Activated CD4-positive, alpha-beta T cell treated with anti-CD3 and anti-CD28 coated beads, Interleukin-10, Interleukin-2, amounts not matched to agents 100 ng/mL and 50 ng/mL, durations not matched to agents 16 hours and 8 hours (primary cell): ENCODE measurements at places on chromosomes 1 and 21.

GRCh38 chr1:97824200-97824599, 96.6 kb downstream of the DPYD start:
- DNase-seq, result no peak

GRCh38 chr1:226867461-226868054, 2.9 kb upstream of the PSEN2 start:
- DNase-seq, result no peak

- DNase-seq, result no peak
Measured at GRCh38 chr21:25890001-25890400, 155.2 kb downstream of the GABPA start.

DNA sequence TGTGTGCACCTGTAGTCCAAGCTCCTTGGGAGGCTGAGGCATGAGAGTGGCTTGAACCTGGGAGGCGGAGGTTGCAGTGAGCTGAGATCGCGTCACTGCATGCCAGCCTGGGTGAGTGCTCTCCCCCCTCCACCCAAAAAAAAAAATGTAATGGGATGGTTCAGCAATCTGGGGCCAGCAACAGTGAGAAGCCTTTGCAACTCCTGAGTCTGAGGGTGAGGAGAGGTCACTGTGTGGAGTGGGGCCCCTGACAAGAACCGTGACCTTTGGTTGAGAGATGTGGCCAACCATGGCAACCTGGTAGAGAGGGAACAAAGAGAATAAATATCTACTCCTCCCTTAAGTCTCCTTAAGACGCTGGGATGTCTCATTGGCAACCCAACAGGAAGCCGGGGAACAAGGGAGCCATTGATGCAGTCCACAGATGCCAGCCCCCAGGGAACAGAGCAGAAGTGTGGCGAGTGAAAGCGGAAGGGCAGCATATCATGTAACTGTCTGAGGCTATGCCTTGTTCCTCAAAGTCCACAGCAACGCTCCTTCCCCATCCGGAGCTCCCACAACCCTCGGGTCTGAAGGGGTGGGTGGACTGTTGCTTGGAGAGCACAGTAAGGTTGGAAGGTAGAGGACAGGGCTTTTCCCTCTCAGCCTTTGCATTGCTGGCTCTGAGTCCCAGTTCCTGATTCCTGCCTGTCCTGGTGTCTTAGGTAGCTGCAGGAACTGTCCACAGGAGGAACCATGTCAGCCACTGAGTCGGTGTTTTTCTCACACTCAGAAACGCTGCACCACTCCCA, 8.3 kb downstream of the TRNP1 start:
- DNase-seq, result no peak

DNA sequence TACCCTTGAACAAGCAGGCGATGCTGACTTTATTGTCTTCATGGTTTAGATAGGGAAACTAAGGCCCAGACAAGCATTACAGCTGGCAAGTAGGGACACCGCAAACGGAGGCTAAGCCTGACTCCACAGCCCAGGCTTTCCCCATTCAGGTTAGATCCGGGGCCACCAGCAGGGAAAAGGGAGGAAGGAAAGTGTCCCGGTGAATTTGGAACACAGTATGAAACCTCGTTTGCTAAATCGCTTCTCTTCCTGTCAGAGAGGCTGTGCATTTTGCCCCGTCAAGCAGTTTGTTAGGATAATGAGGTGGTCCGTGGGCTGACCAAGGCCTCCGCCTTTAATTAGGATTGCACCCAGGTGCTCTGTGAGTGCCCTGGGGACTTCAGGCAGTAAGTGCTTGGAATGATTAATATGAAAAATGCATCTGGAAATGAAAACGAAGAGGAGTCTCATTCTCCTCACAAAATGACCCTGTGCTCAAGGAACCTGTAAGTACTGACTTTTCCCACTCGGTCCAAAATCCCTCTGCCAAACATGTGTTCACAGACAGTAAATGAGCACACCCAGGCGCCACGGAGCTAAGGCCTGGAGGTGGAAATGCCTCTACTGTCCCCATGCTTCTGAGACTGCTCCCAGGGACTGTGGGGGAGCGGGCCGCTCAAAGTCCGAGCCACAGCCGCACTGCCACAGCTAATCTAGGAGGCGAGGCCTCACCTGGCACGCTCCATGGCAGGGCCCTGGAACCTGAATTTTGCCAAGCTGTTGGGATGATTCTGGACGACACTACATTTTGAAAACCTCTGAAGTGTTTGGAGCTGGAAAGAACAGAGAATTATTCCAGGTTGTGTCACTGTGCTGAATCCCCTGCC, 234.1 kb downstream of the SDCCAG8 start:
- no peak for DNase-seq

DNA sequence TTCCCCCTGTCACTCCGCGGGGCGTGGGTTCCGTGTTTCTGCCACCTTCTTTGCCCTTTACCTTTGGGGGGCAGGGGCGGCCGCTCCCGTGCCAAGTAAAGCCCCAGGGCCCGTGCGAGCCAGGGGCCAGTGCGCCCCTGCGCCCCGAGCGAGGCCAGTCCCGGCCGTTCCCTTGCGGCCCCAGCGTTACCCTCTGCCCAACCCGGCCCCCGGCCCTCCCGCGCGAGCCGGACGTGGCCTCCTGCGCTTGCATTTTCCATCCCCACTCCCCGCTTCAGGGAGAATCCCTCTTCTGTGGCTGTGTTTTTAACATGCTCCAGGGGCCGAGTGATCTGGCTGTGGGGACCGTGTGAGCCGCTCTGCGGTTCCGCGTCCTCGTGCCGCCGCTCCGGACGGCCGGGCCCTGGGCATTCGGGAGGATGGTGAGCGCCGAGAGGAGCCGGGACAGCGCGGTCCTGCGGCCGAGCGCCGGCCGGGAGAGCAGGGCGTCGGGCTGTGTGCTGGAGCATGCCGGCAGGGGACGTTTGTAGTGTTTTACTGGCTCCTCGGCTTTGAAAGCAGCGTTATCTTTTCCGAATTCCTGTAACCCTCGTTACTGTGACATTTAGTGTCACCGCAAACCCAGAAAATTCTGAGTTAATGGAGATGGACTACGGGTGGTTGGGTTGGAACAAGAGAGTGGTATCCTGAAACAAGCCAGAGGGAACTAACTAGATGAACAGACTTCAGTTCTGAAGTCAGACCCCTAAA, 1.0 kb downstream of the GALNT2 start:
- peak; percentile 27 for DNase-seq

GRCh38 chr1:182299728-182300616, 91.6 kb downstream of the GLUL start:
- DNase-seq, result peak; percentile 62

DNA sequence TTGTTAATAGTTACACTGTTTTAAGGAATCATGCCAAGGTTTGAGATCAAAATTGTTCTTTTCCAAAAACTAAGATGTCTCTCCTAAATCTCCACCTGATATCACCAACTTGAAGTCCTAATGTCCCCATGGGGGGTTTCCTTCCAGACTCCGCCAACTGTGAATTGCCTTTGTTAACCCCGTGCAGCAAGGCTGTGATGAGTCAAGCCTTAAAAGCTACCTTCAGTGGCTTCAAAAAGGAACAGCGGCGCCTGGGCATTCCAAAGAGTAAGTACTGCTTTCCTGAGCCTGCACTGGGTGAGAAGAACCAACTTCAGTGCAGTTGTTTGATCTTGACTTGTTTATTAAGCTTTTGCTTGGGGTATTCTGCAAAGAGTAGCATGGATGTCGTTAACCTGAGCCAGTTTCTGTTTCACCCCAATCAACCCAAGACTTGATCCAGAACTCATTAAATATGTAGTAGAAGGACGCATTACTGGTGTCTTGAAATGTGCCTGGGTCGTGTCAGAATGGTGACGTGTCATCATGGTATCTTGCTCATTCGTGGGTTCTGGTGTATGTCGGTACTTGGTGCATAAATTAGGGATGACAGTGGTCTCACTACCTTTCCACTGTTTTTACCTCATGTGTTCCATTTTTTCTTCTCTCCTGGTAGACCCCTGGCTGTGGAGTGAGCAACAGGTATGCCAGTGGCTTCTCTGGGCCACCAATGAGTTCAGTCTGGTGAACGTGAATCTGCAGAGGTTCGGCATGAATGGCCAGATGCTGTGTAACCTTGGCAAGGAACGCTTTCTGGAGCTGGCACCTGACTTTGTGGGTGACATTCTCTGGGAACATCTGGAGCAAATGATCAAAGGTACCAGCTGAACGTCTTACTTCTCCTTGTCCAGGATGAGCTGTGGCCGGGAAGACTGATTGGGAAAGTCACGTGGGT, 8.7 kb downstream of the ETS2 start:
- DNase-seq, result no peak

- no peak for DNase-seq
Measured at GRCh38 chr1:38326856-38327255, 280.3 kb upstream of the POU3F1 start.

GRCh38 chr1:43311521-43311920, 10.7 kb downstream of the TIE1 start:
- DNase-seq, result no peak

GRCh38 chr1:114540272-114540671, 29.3 kb upstream of the TRIM33 start:
- DNase-seq, result no peak

GRCh38 chr1:67618285-67619018, 66.5 kb upstream of the GADD45A start:
- no peak for DNase-seq

DNA sequence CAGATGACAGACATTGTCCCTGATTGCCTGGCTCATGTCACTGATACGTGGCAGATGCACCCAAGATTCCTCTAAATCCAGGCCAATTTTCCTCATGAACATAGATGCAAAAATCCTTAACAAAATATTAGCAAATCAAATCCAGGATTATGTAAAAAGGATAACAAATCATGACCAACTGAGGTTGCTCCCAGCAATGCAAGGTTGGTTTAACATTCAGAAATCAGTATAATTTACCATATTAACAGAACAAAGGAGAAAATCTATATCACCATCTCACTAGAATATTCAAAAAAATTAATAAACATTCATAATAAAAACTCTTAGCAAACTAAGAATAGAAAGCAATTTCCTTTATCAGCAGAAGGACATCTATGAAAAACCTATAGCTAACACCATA, 39.7 kb downstream of the FAF1 start:
- no peak for DNase-seq

DNA sequence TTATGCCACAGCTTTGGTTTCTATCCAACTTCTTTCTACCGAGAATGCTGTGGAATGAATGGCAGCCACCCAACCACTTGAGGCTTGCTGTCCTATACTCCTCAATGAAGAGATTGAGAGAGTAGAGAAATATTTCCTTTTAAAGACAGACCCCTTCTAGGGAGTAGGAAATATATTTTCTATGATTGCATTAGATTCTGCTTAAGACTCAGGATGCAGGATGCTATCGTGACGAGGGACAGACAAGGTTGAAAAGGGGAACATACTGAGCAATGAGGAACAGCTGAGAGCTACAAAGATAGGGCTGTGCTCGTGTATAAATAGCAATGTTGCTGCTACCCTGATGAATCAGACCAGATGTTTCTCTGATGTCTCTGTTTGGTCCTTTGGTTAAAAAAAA, 7.1 kb upstream of the RASAL2 start:
- no peak for DNase-seq

GRCh38 chr1:192566657-192567056, 8.9 kb upstream of the RGS1 start:
- no peak for DNase-seq

GRCh38 chr1:246566813-246567645, 773 bp downstream of the CNST start:
- peak; percentile 41 for DNase-seq

- no peak for DNase-seq
Measured at GRCh38 chr1:160125746-160126145, 10.2 kb downstream of the ATP1A2 start.

- DNase-seq, result no peak
Measured at GRCh38 chr1:35379317-35380000, 111.0 kb downstream of the ZMYM4 start.

DNA sequence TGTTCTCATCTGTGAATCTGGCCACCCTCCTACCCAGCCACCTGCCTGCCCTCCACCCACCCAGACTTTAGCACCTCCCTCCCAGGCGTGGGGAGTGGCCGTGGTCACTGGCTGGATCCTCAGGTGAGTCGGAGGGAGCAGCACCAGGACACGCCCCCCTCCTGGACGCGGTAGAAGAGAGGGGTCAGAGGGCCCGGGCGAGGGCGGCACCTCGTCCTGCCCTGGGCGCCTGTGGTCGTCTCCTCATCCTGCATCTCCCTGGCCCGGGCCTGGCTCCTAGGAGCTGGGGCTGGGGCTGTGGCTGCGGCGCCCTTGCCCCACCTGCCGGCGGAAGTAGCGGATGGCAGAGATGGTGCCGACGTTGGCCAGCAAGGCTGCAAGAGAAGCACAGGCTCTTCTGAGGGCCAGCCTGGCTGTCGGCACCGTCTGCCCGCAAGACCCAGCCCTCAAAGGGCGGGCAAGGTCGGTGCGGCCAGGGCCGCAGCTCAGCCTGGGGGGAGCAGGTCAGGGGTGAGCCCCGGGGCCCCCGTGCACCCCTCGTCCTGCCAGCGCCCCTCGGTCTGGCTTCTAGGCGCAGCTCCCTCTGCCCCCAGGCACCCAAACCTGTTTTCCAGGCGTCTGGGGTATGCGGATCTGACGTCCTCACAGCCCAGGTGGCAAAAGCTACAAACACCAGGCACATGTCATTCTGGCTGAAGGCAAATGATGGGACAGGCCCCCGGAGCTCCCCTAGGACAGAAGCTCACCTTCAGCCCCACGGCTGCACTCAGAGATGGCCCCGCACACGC, 5.8 kb downstream of the PERM1 start:
- peak; percentile 59 for DNase-seq

DNA sequence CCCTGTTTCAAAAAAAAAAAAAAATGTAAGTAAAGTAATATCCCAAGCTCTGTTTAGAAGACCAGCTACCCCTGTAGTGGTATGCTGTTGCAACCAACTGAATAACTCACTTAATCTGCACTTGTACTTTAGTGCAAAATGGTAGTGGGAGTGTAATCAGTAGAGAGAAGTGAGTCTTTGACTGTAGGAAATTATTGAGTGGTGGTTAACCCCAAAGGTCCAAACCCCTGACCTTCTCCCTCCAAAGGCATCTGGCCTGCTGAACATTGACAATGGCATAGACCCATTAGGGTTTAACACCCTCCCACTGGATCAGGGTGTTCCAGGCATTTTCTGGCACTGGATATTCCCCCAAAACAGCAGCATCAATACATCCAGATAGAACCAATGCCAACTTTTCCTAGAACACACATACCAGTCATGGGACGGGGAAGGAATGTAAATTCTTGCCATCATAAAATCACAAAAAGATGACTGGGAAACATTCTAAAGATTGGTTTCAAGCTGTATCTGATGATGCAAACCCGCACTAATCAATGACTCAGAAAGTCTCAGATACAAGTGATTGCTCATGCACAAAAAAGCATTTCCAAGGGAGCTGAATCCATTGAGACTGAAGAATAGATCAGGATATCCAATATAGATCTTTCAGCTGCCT, 110.3 kb downstream of the MRPL39 start:
- no peak for DNase-seq

DNA sequence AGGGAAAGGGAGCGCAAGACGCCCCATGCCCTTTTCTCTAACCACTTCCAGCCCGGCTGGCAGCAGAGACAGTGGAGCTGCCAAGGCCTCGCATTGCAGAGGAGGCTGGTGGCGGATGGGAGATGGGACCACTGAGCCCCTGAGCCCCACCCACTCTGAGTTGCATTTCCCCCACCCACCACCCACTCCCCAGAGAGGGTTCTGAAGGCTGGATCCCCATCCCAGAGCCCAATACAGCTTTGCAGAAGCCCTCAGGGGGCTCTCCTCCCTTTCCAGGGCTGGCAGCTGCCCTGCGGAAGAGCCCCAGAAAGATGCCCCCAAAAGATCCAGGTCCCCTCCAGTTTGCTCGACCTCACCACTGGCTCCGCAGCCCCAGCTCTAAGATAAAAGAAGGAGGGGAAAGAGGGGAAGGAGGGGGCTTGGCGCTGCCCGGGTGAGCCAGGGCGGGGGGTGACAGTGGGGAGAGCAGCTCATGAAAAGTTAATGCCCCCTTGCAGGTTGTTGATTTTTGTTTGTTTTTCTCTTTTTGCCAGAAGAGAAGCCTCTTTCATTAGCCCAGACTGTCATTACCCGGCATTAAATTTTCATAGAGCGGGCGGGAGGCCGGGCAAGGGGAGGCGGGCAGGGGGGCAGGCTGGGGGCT, 38.4 kb upstream of the CASZ1 start:
- DNase-seq, result no peak
